NCI-H1092 treated with DMSO at 0.1 percent for 48 hours (cell line): ENCODE measurements at places on chromosomes 16 and 17.

DNA sequence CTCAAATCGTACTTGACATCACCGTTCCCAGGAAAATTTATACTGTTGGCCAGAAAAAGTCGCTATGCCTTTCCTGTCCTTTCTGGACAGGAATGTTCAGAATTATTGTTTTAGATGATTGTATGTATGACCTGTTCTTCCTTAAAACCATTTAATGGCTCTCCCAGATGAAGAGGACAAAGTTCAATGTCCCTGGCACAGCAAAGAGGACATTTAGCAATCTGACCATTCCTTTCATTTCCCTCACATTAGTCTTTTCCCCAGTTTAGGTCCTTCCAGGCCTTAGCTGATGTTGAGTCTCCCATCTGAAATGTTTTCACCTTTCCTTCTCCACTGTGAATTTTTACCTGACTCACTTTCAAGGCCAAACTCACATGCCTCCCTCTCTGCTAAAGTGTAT lies 938.9 kb downstream of the CDH11 start:
- DNase-seq: no peak

GRCh38 chr17:7019839-7020519 lies 2.9 kb upstream of the BCL6B start:
- DNase-seq: peak; percentile 39

DNA sequence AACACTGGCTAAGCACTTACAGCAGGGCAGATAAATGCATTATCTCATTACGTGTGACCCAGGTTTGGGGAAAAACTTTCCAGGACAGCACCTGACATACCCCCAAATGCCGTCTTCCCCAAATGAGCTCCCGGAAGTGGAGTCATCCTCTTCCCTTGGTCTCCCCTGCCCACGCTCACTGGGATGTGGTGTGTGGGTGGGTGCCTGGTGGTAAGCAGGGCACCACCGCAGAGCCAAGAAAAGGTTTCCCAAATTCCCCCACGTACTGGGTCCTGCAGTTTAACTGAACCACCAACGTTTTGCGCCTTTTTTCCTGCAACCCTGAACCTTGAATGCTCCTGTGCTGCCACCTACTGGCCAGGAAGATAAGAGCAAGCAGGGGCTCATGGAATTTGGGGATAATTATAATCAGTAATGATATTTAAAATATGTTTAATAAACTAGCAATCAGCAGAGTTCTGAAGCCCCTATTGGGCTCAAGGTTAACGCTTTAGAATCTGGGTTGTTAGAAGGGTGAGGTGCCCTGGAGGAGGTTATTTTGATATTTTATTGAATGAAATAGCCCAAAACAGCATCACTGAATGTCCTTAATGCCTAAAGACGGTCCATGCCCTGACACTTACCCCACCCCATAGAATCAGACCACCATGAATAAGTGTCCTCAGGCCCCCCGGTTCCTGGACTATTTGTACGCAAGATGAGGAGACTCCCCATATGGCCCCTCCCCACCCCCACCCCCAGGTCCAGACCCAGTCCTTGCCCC lies 8.0 kb downstream of the SPPL2C start:
- peak; percentile 29 for DNase-seq

DNA sequence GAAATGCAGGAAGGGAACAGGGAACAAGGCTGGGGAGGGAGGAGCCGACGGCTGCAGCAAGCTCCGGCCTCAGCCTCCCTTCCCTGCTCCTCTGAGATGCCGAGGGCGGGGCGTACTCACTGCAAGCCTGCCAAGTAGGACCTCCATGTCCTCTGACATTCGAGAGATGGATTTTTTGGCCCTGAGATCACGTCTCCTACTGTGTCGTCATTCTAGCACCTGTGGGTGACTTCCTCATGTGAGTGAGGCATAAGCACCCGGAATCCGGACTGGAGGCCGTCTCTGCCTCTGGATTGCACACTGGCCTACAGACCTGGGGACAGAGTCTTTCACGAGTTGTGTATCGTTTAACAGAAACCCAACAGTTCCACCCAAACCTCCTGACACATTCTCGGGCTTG lies 14.5 kb downstream of the MRM3 start:
- DNase-seq: no peak

- no peak for DNase-seq
Observed at GRCh38 chr16:65681406-65681805, 559.5 kb upstream of the CDH11 start.

DNA sequence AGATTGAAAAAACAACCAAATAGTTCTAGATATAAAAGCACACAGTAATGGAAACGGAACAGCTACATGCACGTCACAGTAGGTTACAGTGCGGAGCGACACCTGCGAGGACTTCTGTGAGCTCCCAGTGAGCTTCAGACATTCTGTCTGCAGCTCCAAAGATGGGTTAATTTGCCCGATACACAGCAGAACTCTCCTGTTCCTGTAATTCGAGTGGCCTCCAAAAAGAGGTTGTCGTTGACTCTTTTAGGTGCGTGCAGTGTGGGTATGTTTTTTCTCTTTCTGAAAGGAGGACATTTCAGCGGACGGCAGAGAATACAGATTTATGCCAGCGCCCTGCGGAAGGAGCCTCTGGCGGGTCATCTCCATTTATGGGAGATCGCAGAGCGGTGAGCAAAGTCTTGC lies 2.9 kb downstream of the OR1F1 start:
- DNase-seq: no peak

- DNase-seq: no peak
Observed at GRCh38 chr17:82887255-82888164, 47.7 kb upstream of the ZNF750 start.

DNA sequence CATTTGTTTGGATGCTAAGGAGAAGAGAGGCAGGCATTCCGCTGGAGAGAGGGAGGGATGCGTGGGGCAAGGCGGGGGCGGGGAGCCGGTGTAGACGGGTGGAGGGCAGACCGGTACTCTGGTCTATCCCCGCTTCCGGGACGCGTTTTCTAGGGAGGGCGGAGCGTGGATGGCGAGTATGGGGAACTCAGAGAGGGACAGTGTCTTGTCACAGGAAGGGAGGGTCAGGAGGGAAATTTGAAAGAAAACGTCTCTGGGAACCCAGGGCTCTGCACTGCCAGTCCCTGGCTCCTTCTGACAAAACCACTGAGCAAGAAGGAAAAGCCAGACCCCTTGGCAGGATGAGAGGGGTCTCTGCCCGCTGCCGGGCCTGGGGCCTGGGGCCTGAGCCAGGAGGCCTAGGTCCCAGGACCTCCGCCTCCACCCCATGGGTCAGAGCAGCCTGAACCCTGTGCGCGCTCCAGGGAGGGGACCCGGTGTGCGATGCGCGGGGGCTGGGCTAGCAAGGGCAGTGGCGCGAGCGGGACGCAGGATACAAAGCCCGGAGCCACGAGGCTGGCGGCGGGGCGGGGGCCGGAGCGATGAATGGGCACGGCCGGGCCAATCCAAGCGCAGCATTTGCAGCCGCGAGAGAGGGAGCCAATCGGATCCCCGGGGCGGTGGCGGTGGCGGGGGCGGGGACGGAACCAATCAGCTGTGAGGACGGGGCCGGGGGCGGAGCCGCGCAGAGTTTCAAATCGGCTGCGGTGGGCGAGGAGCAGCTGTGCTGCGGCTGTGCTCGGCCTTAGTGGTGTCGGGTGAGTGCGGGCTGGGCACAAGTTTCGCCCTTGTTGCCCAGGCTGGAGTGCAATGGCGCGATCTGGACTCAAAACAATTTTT lies at the start of gene PIMREG:
PIMREG (plus strand) TSS at position 764 of the 879 bp plus-strand sequence. CDS start 656 bp downstream, outside the sequence.
- peak; percentile 90 for DNase-seq

GRCh38 chr17:81519284-81520020 lies 6.9 kb upstream of the ACTG1 start:
- DNase-seq: no peak

DNA sequence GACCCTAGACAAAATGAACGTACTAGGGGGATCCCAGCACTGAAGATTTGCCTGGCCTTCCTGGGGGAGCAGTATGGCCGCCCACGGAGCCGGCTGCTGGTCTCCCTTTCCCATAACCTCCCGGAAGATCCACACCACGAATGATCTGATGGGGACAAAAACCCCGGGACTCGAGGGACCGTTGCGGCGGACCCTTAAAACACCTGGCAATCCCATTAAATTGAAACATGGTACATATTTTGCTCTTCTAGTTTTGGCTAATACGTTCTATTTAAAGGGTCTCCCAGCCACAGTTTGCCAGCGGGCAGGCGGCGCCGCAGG lies 45.2 kb upstream of the LCMT1 start:
- DNase-seq: no peak

DNA sequence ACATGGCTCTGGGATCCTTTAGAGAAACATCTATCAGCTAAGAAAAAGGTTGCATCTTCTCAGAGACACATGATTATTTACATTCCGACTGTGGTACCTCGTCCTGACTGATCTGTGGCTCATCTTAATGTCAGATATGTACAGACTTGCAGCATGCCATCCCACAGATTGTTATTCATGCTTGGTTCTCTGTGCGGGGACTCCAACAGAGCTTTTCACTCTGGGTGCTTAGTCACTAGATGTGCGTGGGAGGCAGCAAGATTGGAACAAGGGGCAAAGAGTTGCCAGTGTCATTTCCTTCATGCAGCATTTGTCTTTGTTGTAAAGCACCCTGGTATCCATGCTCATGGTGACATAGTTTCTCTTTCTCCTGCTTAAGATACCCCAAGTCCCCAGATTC lies 179.1 kb upstream of the CACNG5 start:
- DNase-seq: no peak

GRCh38 chr17:28719021-28719433 lies 758 bp upstream of the RPL23A start:
- DNase-seq: no peak

- DNase-seq: no peak
Observed at GRCh38 chr16:75105306-75106061, 11.1 kb downstream of the LDHD start.

GRCh38 chr16:71853413-71853812 lies 7.6 kb downstream of the ATXN1L start:
- no peak for DNase-seq

GRCh38 chr16:57479976-57480753 lies 6.1 kb downstream of the DOK4 start:
- DNase-seq: no peak

- no peak for DNase-seq
Observed at GRCh38 chr17:75668489-75668888, 1.4 kb downstream of the SAP30BP start.

- no peak for DNase-seq
Observed at GRCh38 chr17:6099492-6099891, 29.3 kb downstream of the WSCD1 start.

DNA sequence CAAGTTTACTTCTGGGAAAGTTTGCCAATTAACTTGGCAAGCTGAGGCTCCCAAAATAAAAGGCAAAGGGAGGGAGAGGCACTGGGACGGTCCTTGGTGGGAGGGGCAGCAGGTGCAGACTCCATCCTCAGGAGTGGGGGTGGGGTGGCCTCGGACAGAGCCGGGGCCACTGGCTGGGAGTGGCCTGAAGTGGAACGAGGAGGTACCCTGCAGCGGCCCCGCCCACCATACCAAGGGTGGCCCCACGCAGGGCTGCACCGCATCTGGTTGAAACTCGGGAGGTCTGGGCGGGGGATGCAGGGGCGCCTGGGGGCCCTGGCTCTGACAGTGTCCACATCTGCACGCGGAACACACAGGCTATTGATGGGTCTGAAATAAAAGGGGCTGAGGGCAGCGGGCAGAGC lies 42.4 kb upstream of the SLC38A10 start:
- DNase-seq: no peak

GRCh38 chr16:21638573-21638975 lies 13.8 kb downstream of the IGSF6 start:
- DNase-seq: no peak

DNA sequence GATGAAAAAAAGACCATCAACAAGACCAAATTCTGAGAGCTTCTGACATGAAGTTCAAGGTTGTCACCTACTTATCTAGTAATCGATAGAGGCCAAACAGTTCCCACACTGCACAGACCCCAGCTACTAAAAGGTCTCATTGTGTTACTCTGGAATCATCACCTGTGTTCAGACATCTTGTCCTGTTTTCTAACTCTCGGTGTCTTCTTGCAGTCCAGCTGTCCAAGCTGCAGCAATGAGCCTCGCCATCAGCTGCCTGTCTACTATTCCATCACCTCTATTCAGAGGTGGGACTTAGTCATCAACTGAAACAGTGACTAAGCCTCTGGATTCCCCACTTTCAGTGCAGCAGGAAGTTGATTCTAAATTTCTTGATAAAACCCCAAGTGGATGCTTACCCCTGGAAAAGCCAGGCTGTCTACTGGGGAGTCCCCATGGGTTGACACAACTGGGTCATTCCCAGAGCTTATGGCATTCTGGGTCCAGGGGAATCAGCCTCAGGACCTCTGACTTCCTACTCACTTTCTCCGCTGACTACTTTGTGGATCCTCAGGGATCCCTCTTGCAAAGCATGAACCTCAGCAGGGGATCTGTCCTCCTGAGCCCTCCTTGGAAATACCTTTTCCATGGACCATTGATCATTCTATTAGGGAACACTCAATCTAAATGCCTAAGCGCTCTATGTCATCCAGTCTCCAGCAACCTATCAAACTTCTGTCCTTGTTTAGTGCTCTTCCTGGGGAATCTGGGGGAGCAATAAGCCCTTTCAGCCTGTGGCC lies 46.5 kb downstream of the HNF1B start:
- no peak for DNase-seq

- DNase-seq: no peak
Observed at GRCh38 chr17:28105501-28105900, 63.0 kb downstream of the NLK start.

DNA sequence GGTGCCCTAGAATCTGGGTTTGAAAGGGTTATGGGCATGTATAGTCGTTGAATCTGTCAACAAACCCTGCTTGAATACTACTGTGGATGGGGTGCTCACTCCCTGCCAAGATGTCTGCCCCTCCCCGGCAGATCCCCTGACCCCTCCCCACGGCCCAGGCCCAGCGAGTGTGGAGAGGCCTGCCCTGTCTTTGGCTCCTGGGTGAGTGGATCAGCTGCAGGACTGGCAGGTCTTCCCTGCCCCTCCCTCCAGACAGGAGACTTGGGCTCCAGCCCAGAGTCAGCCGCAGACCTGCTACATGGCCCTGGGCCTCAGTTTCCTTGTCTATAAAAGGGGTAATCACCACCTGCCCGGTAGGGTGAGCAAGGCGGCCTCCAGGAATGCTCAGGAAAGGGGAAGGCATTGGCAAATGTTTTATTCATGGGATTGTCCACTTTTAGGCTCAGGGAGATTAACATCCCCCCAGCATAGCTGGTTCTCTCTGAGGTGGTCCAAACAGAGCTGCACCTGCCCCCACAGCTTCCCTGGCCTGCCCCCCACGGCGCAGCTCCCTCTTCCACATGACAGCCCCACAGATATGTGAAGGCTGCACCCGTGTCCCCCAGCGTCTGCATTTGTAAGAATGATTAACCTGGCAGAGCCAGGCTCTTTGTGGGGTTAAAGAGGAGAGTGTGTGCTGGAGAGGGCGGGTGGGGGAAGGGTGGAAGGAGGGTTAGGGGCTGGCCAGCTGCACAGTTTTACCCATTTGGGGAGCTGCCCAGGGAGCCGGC lies 18.5 kb upstream of the SPNS2 start:
- DNase-seq: no peak

GRCh38 chr16:920051-920681 lies 50.6 kb downstream of the LMF1 start:
- DNase-seq: no peak

DNA sequence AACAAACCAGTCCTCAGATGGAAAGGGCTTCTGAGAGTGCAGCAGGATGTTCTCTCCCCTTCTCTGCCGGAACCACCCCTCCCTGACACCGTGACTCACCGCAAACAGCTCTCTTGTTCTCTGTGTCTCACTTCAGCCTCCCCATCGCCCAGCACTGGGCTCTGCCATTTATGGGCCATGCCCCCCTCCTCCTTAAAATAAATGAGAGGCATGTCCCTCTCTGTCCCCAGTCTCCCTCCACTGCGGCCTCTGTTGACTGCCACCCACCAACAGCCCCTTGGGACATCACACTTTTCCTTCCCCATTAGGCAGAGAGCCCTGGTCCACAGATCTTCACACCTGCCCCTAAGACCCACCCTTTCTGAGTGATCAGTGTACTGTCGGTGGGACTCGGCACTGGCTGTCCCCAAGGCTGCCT lies 6.3 kb downstream of the CCDC102A start:
- DNase-seq: no peak
